ENCODE measurements at places on chromosomes 1 and 21. TPM values are rescaled to one million over a fixed set of nuclear protein-coding genes. Genes with fewer than 3 reads are reported as not detected.
A peak's percentile ranks its signal among the peaks of the same experiment; 100 is the strongest.

- DNase-seq, result no peak
These were observed 26.6 kb upstream of the CASQ2 start for GRCh38 chr1:115794976-115795639.

DNA sequence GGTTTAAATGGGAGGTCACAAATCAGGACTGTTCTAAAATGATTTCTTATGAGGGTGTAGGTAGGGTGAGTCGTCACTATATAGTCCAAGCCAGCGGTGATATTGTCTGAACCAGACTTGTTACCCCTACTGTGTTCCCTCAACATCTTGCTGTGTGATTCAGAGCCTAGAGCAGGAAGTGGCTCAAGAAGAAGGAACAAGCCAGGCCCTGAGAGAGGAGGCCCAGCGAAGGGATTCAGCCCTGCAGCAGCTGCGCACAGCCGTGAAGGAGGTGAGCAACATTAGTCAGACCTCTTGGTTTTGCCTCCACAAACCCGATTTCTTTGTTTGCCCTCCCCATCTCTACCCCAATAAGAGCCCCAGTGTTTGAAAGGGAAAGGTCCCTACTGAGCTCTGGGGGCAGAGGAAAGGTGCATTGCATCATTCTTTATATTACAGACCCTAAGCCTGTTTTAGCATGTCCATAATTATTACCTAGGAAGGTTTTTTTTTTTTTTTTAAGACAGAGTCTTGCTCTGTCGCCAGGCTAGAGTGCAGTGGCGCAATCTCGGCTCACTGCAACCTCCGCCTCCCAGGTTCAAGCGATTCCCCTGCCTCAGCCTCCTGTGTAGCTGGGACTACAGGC is 5.0 kb upstream of the SH3BGRL3 start:
- DNase-seq, result no peak

- no peak for DNase-seq
These were observed 68.5 kb upstream of the ADAM30 start for GRCh38 chr1:119964673-119965363.

DNA sequence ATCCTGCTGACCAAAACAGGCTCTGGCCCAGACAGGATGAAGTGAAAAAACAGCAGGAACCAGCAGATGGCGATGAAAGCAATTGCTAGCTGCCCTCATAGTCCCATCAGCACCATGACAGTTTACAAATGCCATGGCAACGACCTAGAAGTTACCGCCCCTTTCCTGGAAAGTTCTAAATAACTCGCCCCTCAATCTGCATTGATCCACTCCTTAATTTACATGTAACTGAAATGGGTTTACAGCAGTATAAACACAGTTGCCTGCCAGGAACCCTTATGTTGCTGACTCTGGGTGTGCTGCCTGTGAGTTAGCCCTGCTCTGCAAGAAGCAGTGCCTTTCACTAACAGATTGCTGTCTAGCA is 65.5 kb upstream of the CR1L start:
- peak; percentile 60 for DNase-seq

Gene OPRD1
- not detected for total RNA-seq

- DNase-seq, result peak; percentile 15
These were observed 43.9 kb upstream of the LYST start for GRCh38 chr1:235910357-235911299.

DNA sequence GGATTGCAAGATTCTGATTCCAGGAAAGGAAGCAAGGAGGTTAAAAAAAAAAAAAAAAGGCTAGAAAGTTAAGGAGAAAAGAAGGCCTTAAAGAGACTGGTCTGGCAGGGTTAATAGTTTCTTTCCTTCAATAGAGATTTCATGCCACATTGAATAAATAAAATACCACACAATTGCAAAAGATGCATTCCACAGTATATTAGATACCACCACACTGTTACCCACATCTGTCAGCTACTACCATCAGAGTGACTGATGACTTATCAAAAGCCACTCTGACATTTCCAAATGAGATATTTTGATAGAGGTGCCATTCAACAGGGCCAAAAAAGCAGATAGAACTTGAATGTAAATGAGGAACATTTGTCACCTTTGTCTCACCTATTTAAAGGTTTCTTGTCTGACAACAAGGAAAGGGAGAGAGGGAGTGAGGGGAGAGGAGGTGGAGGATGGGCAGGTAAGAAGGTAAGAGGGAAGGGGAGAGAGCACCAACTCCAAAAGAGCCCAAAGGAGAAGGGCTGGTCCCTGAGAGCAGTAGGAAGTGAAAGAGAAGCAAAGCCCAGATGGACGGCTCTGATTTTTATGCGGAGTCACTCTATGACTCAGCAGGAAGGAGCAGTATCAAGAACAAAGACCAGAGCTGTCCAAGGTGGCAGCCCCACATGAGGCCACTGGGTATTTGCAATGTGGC is 38.3 kb downstream of the LRRN2 start:
- DNase-seq, result peak; percentile 46

DNA sequence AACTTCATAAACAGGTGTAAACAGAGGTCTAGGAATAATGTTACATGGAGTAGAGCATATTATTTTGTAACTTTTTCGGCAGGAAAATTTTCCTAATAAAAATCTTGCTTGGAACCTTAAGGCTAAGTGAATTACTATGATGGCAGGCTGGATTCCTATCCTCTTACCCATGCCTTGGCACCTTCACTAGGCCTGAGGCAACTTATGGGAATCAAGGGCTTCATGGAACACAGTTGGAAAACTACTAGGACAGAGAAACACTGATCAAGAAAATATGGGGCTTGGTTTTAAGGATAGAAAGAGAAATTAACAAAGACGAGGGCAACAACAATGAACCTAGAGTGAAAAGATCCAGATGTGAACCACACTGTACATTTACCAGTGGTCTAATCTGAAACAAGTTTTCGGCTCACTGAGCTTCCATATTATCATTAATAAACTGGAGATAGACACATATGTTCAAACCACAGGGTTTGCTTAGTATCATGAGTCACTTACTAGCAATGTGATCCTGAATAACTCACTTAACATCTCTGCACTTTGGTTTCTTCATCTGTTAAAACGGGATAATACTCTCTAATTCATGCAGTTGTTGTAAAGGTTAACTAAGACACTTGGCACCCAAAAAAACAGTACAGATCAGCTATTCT is 68.5 kb downstream of the GPATCH2 start:
- DNase-seq, result no peak

- peak; percentile 81 for DNase-seq
These were observed 24.9 kb upstream of the CTBS start for GRCh38 chr1:84598846-84599741.

- peak; percentile 89 for DNase-seq
These were observed at the start of gene JTB for GRCh38 chr1:153977250-153978240. JTB (minus strand) TSS chr1:153977674; CDS start chr1:153977252, 422 bp downstream.

Gene SOAT1
- total RNA-seq, result 13.4 TPM

- peak; percentile 22 for DNase-seq
These were observed 165.0 kb downstream of the RHOU start for GRCh38 chr1:228900099-228900885.

DNA sequence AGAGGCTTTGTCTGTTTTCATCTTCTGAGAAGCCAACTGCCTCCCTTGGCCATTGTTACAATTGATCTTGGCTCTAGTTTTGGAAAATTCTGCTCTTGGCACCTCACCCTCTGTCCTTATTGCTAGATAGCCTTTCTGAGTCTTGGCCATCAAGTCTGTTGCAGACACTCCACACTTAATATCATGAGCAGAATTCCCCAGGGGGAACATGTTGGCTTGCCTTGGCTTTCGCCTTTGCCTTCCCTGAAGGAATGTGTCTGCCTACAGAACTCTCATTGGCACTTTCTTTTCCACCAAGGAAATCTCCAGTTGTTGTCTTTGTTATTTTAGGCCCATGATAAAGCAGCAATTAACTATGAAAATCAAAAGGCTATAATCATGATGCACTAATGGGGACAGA is 42.7 kb upstream of the LDLRAP1 start:
- DNase-seq, result no peak

Data from dermis microvascular lymphatic vessel endothelial cell (primary cell).